ENCODE measurements at places on chromosomes 5 and 9. TPM values are rescaled to one million over a fixed set of nuclear protein-coding genes. Genes with fewer than 3 reads are reported as not detected.

Gene SGCD
- total RNA-seq = 0.14 TPM

Gene ADAMTS13
- total RNA-seq = 5.4 TPM

GRCh38 chr9:19934301-19934871 is 145.5 kb upstream of the SLC24A2 start:
- DNase-seq = no peak

- DNase-seq = no peak
Measured at GRCh38 chr9:92710368-92710767, 40.4 kb upstream of the IPPK start.

DNA sequence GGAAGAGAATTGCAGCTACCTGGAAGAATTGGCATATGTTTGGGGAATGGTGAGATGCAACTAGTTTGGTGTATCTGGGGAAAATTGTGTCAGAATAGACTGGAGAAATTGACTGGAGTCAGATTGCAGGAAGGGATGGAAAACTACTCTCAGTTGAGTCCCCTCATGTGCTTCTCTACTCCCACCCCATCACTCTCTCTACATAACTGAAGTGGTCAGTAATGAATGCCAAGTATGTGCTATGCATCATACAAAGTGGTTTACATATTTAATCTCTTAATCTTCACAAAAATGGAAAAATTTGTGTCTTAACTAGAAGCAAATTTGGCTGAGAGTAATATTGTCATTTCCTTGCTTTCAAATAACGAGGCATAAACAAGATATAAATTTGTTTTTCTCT is 146.4 kb upstream of the TNC start:
- DNase-seq = no peak

- DNase-seq = no peak
Measured at GRCh38 chr5:36066540-36067210, at the start of gene UGT3A2. Gene UGT3A2 (minus strand): TSS chr5:36066882. CDS start chr5:36066789, 93 bp downstream.

GRCh38 chr9:27880635-27881034 is 307.4 kb upstream of the C9orf72 start:
- DNase-seq = no peak

DNA sequence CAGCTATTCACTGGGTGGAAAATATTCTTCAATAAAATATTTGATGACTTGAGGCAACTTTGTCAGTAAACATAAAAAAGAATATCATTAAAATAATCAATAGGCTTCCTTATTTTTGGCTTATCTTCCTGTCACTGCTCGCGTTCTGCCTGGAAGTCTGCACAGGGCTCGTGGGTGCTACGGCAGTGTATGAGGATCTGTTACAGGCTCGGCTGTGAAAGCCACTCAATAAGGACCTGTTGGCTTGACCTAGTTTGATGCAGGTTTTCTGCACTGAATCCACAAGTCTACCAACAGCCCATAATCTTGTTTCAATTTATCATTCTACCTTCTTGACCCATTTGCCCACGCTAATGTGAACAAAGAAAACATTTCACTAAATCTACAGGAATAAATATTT is 97.2 kb downstream of the PDZD2 start:
- no peak for DNase-seq

DNA sequence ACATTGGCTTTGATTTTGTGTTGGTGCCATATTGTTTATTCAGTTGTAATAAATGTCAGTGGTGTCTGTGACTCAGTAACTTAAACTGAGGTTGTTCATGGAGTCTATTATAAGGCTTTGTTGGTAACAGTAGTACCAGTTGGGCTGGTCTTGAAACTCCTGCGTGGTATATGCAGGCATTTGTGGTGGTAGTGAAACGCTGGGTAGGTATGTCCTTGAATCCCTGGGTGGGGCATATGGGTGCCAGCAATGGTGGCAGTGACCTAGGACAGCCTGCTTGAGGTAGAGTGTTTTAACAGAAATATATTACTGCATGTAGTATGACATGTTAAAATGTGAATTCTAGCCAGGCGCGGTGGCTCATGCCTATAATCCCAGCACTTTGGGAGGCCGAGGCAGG is 1058.5 kb upstream of the SEMA6A start:
- DNase-seq = no peak
